ENCODE measurements at places on chromosomes 6 and 20.

DNA sequence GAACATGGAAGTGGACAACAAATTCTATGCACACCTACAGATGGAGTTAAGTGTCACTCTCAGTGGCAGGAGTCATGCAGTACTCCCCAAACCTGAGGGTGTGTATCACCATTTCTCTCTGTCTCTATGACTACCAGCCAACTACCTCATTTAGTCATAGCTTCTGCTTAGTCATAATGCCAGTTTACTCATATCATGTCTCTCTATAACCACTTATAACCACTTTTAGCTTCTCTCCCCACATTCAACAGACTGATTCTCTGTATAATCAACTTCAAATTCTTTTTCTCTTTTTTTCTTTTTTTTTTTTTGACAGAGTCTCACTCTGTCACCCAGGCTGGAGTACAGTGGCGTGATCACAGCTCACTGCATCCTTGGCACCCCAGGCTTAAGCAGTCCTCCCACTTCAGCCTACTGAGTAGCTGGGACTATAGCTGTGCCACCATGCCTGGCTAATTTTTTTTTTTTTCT is 13.8 kb upstream of the GTF3C6 start:
- H3K27me3 ChIP-seq = no peaks in the 10 kb centered on the region
- H3K4me1 ChIP-seq = peaks cover 6% of the 10 kb centered on the region
- peak; percentile 9 for DNase-seq
- H3K27ac ChIP-seq = no peak overlapping the region
- H3K4me3 ChIP-seq = no peak overlapping the region

GRCh38 chr6:138592749-138593123 is 93.4 kb upstream of the NHSL1 start:
- H3K27ac ChIP-seq = peak overlapping the region; percentile 78
- peaks cover 77% of the 10 kb centered on the region for H3K4me1 ChIP-seq
- no peaks in the 10 kb centered on the region for H3K27me3 ChIP-seq

DNA sequence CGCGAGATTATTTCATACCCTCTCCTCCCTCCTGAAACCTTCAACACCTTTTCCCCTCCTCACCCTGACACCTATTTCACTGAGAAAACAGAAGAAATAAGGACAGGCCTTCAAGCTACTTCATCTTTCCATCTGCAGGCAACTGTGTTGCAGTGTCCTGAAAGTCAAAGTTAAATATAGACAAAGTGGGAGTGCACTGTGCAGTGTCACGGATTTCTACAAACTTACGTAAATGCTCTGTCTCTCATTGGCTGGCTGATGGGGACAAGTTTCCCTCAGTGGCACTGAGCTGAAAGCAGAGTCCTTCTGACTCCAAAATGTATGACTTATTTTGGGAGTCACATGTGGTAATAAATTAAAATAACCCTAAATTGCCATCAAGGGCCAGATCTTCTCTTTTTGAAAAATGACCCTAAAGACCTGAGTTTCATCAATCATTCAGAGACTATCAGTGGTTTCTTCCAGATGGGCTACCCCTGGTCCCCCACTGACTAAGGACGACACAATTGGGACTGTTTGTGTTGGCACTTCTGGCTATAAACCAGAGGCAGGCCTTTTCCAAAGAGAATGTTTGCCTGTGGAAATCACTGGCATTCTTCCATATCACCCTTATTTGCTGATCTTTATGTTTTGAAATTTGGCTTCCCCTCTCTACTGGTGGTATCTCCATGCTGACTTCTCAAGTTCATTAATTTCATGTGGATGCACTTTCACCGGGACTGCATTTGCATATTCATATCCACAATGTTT is 21.6 kb downstream of the ALDH8A1 start:
- H3K36me3 ChIP-seq = no peaks in the 10 kb centered on the region
- no peak overlapping the region for H3K4me3 ChIP-seq
- no peak for DNase-seq
- no peaks in the 10 kb centered on the region for H3K4me1 ChIP-seq
- H3K27me3 ChIP-seq = no peaks in the 10 kb centered on the region
- no peak overlapping the region for H3K27ac ChIP-seq

DNA sequence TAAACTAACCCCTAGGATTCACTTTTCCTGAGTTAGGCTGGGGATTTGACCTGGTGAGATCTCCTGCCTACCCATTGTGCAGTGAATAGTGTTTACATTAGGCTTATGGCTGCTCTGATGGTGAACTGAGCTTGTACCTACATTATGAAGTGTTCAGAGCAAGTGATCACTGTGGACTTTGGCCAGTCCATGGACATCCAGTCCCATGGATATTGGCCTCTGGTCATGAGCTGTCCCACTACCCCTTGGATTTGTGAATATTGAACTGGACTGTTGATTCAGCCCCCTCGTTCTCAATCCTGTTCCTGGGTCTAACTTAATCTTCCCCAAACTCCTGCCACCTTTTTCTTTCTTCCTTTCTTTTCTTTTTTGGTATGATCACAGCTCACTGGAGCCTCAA is 13.8 kb downstream of the ASIP start:
- peaks cover 22% of the 10 kb centered on the region for H3K4me1 ChIP-seq
- peak overlapping the region; percentile 31 for H3K27ac ChIP-seq
- H3K36me3 ChIP-seq = no peaks in the 10 kb centered on the region
- no peaks in the 10 kb centered on the region for H3K27me3 ChIP-seq
- DNase-seq = peak; percentile 78

DNA sequence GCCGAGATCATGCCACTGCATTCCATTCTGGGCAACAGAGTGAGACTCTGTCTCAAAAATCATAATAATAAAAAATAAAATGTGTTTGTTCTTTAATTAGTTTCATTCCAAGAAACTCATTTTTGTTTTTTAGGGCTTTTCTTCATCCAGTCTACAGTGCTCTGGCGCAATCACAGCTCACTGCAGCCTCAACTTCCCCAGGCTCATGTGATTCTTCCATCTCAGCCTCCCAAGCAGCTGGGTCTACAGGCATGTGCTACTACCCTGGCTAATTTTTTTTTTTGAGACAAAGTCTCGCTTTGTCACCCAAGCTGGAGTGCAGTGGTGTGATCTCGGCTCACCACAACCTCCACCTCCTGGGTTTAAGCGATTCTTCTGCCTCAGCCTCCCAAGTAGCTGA is 143.6 kb upstream of the JARID2 start:
- DNase-seq = no peak
- no peaks in the 10 kb centered on the region for H3K4me1 ChIP-seq
- H3K27me3 ChIP-seq = no peaks in the 10 kb centered on the region
- no peaks in the 10 kb centered on the region for H3K36me3 ChIP-seq
- H3K4me3 ChIP-seq = no peak overlapping the region

DNA sequence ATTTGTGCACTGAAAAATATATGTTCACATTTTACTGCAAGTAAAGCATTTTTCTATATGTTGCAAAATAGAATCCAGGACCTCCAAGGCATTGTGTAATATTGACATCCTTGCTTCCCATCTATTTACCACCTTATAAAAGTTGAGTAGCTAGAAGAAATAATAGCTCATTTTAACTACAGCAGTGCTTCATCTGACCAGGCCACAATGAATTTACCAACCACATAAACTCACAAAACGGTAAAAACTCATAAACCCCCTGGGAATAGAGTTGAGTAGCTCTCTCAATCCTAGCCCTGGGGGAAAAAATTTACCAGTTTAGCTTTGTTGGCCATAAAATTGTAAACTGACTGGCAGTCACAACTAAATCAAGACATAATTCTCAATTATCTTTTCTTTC is 3.9 kb downstream of the ATXN1 start:
- DNase-seq = no peak
- H3K27me3 ChIP-seq = no peaks in the 10 kb centered on the region
- H3K27ac ChIP-seq = no peak overlapping the region
- no peaks in the 10 kb centered on the region for H3K36me3 ChIP-seq
- H3K4me1 ChIP-seq = peaks cover 68% of the 10 kb centered on the region

GRCh38 chr6:21084656-21085055 is 508.9 kb upstream of the SOX4 start:
- H3K4me3 ChIP-seq = no peak overlapping the region
- DNase-seq = no peak
- H3K36me3 ChIP-seq = no peaks in the 10 kb centered on the region

DNA sequence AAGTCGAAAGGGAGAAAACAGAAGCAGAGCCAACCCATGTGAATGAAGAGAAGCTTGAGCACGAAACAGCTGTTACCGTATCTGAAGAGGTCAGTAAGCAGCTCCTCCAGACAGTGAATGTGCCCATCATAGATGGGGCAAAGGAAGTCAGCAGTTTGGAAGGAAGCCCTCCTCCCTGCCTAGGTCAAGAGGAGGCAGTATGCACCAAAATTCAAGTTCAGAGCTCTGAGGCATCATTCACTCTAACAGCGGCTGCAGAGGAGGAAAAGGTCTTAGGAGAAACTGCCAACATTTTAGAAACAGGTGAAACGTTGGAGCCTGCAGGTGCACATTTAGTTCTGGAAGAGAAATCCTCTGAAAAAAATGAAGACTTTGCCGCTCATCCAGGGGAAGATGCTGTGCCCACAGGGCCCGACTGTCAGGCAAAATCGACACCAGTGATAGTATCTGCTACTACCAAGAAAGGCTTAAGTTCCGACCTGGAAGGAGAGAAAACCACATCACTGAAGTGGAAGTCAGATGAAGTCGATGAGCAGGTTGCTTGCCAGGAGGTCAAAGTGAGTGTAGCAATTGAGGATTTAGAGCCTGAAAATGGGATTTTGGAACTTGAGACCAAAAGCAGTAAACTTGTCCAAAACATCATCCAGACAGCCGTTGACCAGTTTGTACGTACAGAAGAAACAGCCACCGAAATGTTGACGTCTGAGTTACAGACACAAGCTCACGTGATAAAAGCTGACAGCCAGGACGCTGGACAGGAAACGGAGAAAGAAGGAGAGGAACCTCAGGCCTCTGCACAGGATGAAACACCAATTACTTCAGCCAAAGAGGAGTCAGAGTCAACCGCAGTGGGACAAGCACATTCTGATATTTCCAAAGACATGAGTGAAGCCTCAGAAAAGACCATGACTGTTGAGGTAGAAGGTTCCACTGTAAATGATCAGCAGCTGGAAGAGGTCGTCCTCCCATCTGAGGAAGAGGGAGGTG is 38.7 kb downstream of the ZBTB2 start:
- H3K27ac ChIP-seq = no peak overlapping the region
- peaks cover 10% of the 10 kb centered on the region for H3K36me3 ChIP-seq
- no peaks in the 10 kb centered on the region for H3K4me1 ChIP-seq

All from HepG2 (cell line).